ENCODE measurements at places on chromosomes 1 and 21. TPM values are rescaled to one million over a fixed set of nuclear protein-coding genes. Genes with fewer than 3 reads are reported as not detected.

The MTARC2 gene
- total RNA-seq, result 4.6 TPM

The FCAMR gene
- total RNA-seq, result not detected

The OR6N1 gene
- total RNA-seq, result not detected

The FNDC10 gene
- total RNA-seq, result 2.5 TPM

The CD52 gene
- not detected for total RNA-seq

The IQGAP3 gene
- 0.07 TPM for total RNA-seq

The PTPRC gene
- not detected for total RNA-seq

The TRABD2B gene
- total RNA-seq, result 1.1 TPM

The KRTAP19-3 gene
- total RNA-seq, result not detected

The CDC42BPA gene
- total RNA-seq, result 46.8 TPM

The PLEKHO1 gene
- total RNA-seq, result 5.8 TPM

The CD34 gene
- not detected for total RNA-seq

The GGPS1 gene
- total RNA-seq, result 31.1 TPM

The LRRC53 gene
- not detected for total RNA-seq

The GNG4 gene
- total RNA-seq, result not detected
